ENCODE measurements at places on chromosomes 1 and 21. TPM values are rescaled to one million over a fixed set of nuclear protein-coding genes. Genes with fewer than 3 reads are reported as not detected.
A peak's percentile ranks its signal among the peaks of the same experiment; 100 is the strongest.

DNA sequence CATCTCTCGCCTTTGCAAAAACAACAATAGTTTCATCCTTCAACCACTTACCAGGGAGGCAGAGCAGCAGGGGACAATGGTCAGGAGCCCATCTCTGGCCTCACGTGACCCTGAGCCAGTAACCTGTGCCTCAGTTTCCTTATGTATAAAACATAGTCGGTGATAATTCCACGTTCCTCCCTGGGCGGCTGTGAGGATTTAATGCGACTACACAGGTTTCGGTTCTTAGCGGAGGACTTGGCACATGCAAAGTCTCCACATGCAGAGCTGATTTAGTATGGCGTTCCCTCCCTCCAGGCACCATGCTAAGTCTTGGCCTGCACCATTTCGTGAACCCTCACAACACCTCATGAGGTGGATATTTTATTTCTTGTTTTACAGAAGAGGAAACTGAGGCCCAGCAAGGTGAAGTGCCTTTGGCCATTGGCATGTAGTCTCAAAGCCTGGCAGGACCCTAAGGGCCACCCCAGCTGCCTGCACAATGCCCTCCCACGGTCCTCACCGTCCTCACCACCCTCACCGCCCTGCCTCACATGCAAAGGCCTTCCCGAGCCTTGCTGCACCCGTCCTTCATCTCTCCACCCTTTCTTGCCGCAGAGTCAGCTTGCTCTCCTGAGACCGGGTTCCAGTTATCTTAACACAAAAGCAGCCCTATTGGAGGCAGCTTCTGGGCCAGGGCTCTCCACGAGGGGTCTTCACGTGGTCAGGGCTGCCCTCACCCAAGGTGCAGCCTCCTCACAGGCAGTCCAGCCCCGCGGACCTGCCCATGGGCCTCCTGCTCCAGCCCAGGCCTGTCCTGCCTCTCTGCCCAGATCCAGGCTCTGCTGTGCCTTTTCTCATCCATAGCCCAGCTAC, 48.9 kb downstream of the SYF2 start:
- no peaks in the 10 kb centered on the region for H3K27me3 ChIP-seq
- no peak overlapping the region for H3K4me3 ChIP-seq
- no peaks in the 10 kb centered on the region for H3K4me1 ChIP-seq
- H3K36me3 ChIP-seq = no peaks in the 10 kb centered on the region
- no peak overlapping the region for H3K27ac ChIP-seq

DNA sequence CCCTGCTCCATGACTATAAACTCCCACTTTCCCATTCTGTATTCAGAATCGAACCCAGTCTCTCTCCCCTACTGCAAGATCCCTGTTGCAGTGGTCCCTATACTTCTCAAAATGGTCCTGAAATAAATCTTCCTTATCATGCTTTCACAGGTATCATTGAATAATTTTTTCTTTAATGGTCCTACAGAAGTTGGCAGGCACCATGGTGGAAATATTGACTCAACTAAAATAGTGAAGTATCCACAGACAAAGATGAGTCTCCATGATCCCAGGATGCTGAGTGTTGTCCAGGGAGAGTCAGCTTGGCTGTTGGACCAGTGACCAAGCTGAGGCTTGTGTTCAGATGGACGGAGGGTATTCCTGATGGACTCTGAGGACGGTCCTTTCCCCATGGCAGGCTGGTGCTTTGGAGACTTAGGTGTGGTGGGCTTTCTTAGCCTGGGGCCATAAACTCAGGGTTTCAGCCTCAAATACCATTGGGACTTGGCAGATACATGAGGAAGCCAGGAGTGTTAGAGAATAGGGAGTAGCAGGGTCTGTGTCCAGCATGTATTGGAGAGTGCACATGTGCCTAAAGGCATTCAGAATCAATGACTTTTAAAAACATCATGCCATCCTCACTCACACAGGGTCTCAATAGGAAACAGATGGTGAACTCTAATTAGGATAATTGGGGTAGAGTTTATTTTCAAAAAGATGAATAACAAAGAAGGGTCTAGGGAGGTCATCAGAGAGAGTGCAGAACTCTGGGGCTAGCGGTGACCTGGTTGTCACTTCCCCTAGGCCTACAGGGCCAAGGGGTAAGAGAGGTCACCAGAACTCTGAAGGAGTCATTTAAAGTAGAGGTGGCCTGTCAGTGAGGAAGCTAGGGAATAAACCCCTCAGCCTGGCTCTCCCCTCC, 19.8 kb downstream of the TINAGL1 start:
- H3K4me1 ChIP-seq = no peaks in the 10 kb centered on the region
- H3K36me3 ChIP-seq = no peaks in the 10 kb centered on the region
- H3K27me3 ChIP-seq = peaks cover 5% of the 10 kb centered on the region
- no peak overlapping the region for H3K27ac ChIP-seq
- no peak overlapping the region for H3K4me3 ChIP-seq

DNA sequence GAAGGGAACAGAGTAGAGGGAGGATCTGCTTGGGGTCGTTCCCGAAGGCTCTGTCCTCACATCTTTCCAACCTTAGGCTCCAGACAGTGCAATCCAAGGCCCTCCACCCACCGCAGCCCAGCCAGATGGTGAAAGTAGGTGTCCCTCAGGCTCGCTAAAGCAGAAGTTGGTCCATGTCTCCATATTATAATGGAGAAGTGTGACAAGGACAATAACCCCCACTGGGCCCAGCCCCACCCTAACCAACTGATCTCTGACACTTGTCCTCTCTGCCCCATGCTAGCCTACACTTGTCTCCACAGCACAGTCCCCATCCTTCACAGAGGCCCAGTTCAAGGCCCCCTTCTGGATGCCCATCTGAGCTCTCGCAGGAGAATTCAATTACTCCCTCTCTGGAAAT, 48.7 kb downstream of the DMAP1 start:
- no peaks in the 10 kb centered on the region for H3K36me3 ChIP-seq
- no peak overlapping the region for H3K4me3 ChIP-seq
- no peak overlapping the region for H3K27ac ChIP-seq
- no peak for DNase-seq
- H3K27me3 ChIP-seq = no peaks in the 10 kb centered on the region

GRCh38 chr1:222996310-222996975, 146.6 kb downstream of the TLR5 start:
- DNase-seq = no peak
- H3K4me3 ChIP-seq = no peak overlapping the region
- no peak overlapping the region for H3K27ac ChIP-seq
- no peaks in the 10 kb centered on the region for H3K4me1 ChIP-seq
- H3K27me3 ChIP-seq = no peaks in the 10 kb centered on the region
- H3K36me3 ChIP-seq = peaks cover 22% of the 10 kb centered on the region

DNA sequence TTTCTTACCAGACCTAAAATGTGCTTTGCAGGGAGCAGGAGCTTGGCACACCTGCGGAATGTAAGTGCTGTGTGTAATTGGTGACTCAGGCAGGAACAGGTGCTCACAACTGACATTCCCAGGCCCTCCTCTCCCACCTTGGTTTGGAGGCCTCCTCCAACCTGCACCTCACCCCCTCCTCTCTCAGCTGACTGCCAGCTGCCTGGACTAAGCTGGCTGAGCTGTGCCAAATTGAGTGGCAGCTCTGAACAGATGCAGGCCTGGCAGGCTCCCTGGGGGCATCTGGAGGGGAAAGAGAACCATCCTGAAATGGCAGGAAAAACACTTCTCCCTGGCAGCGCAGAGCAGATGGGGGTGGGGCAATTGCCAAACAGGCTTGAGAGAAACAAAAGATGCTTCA, 91.7 kb upstream of the PGBD5 start:
- H3K4me3 ChIP-seq = no peak overlapping the region
- H3K27ac ChIP-seq = no peak overlapping the region
- no peak for DNase-seq

DNA sequence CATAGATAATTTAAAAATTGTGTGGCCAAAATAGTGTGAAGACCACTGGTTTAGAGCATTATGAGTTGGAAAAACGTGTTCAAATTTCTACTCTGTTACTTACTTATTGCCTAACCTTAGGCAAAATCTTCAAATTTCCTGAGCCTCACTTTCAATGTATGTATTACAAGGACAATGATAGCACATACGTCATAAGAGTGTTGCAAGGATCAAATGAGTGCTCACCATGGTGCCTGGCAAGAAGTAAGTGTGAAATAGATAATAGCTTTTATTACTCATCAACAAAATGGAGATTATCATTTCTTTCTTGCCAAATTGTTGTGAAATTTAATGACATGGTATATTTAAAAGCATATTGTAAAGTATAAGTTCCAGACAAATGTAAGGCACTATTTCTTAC, 57.2 kb downstream of the FH start:
- H3K4me3 ChIP-seq = no peak overlapping the region
- H3K4me1 ChIP-seq = no peaks in the 10 kb centered on the region
- H3K36me3 ChIP-seq = no peaks in the 10 kb centered on the region
- DNase-seq = no peak

- peaks cover 10% of the 10 kb centered on the region for H3K36me3 ChIP-seq
- peak; percentile 28 for DNase-seq
- H3K27me3 ChIP-seq = no peaks in the 10 kb centered on the region
- H3K4me3 ChIP-seq = no peak overlapping the region
- no peaks in the 10 kb centered on the region for H3K4me1 ChIP-seq
- H3K27ac ChIP-seq = no peak overlapping the region
Measured at GRCh38 chr1:150813028-150813707, 5.1 kb upstream of the CTSK start.

DNA sequence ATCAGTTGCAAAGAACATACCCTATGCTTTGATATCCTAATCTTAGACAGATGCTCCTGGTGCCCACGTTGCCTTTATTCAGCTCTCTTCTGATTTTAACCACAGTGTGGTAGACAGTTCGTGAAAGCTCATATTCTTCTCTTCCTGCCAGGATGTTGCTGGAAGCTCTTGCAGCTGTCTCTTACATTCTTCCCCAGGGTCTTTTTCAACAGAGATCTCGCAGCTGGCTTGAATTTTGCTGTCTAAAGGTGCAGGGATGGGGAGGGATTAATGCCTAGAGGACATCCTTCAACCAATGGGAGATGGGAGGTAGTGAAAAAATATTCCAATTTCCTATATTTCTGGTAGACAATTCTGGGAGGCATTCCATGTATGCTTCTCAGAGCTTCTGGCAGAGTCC, 150.0 kb upstream of the APP start:
- no peaks in the 10 kb centered on the region for H3K4me1 ChIP-seq
- no peak overlapping the region for H3K4me3 ChIP-seq
- H3K27me3 ChIP-seq = no peaks in the 10 kb centered on the region
- H3K27ac ChIP-seq = no peak overlapping the region
- no peaks in the 10 kb centered on the region for H3K36me3 ChIP-seq

DNA sequence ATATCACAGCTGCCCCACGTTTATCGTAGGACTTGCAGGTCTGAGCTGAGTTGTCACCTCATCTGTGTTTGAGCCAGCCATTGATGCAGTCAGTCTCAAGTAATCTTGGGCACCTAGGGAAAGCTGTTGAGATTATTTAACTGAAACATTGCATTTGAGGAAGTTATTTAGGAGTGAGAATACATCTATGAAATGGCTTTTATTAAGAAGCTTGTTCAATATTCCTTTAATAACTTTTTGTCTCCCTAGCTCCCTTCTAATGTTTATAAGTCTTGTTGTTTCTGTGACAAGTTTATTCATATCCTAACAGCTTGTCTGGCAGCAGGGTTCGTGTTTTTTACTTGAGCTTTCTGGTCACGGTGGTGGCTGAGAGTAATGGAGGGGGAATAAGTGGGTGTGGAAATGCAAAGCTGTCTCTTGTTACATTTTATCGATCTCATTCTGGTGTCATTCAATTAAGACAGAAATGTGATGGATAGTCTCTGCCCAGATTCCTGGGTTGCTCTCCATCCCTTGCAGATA, 555.9 kb downstream of the USP25 start:
- no peaks in the 10 kb centered on the region for H3K27me3 ChIP-seq
- H3K36me3 ChIP-seq = no peaks in the 10 kb centered on the region
- H3K4me3 ChIP-seq = no peak overlapping the region
- peaks cover 29% of the 10 kb centered on the region for H3K4me1 ChIP-seq
- no peak for DNase-seq

GRCh38 chr1:210437781-210438180, 109.1 kb downstream of the HHAT start:
- no peak for DNase-seq
- no peaks in the 10 kb centered on the region for H3K36me3 ChIP-seq

GRCh38 chr1:172997941-172998361, 52.8 kb downstream of the TNFSF18 start:
- H3K4me3 ChIP-seq = no peak overlapping the region
- no peaks in the 10 kb centered on the region for H3K27me3 ChIP-seq
- H3K27ac ChIP-seq = no peak overlapping the region
- no peaks in the 10 kb centered on the region for H3K4me1 ChIP-seq
- DNase-seq = no peak

DNA sequence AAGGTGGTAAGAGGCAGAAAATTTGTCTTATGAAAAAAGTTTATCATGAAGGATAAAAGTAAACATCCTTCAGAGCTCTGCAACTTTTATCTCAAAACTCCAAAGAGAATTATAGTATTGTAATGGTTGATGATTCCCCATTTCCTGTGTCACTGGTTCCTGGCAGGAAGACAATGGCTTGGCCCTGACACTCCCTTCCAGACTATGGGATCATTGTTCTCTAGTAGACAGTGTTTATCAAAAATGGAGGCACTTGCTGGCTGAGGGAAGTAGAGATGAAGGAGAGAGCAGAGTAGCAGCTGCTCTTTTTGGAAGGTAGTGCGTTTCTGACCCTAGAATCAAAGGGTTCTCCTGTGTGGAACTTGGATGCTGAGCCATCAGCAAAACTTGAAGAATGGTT, 145.9 kb upstream of the ATP1B1 start:
- H3K27ac ChIP-seq = no peak overlapping the region
- no peak for DNase-seq
- H3K4me1 ChIP-seq = no peaks in the 10 kb centered on the region

GRCh38 chr1:99623554-99623953, 22.4 kb upstream of the PALMD start:
- H3K27ac ChIP-seq = no peak overlapping the region
- H3K4me1 ChIP-seq = no peaks in the 10 kb centered on the region
- H3K4me3 ChIP-seq = no peak overlapping the region
- no peaks in the 10 kb centered on the region for H3K27me3 ChIP-seq

DNA sequence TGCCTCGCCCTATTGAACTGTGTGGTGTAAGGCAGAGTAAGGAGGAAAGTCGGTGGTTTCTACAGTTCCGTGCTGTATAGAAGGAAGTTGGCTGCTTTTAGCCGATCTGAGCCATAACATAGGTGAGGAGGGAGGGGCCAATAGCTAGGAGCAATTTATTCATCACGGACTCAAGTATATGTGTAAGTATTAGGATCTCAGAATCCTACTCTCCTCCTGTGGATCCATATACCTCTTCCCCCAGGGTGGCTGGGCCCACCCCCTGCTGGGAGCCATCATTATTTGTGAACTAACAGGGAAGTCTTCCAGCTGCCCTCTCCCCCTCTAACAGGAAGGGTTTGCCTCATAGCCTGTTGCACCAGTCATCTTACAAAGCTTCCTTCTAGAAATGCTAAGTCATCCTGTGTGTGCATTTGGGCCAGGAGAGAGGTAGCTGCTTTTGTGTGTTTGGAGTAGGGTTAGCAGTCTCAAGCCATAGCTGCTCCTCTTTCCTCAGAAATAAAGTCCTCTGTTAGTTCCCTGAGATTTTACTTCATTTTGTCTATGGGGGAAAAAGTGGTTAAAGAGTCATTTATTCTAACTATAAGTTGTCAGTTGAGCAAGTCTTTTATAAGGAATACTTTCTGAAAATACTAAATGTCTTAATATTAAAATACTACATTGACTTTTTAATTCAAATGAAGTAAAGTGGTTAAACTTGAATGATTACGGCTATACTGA, 14.9 kb upstream of the CENPS start:
- peak overlapping the region; percentile 6 for H3K27ac ChIP-seq
- no peak for DNase-seq

- H3K27ac ChIP-seq = no peak overlapping the region
- no peak for DNase-seq
- no peaks in the 10 kb centered on the region for H3K4me1 ChIP-seq
- no peak overlapping the region for H3K4me3 ChIP-seq
- no peaks in the 10 kb centered on the region for H3K36me3 ChIP-seq
Measured at GRCh38 chr21:39750670-39751069, 5.7 kb downstream of the IGSF5 start.

The GPR61 gene
- not detected for total RNA-seq

The LCK gene
- total RNA-seq = 0.89 TPM

The MMEL1 gene
- 0.89 TPM for total RNA-seq

The AMIGO1 gene
- 16.6 TPM for total RNA-seq

The KLHDC8A gene
- not detected for total RNA-seq

The DIO1 gene
- total RNA-seq = not detected

All from psoas muscle (tissue), 8 donors.